ENCODE measurements at places on chromosomes 2 and 18. TPM values are rescaled to one million over a fixed set of nuclear protein-coding genes. Genes with fewer than 3 reads are reported as not detected.

Gene EPG5
- 31.4 TPM for polyA plus RNA-seq

Gene HS1BP3
- polyA plus RNA-seq, result 18.7 TPM

Gene ANKRD53
- 0.89 TPM for polyA plus RNA-seq

Gene SLC16A14
- polyA plus RNA-seq, result 6.5 TPM

Gene SLC5A7
- 0.53 TPM for polyA plus RNA-seq

Gene SCN1A
- polyA plus RNA-seq, result 0.37 TPM

Gene DLGAP1
- 4.7 TPM for polyA plus RNA-seq

Gene CENPO
- polyA plus RNA-seq, result 20.9 TPM

Gene CACNB4
- polyA plus RNA-seq, result 14.4 TPM

Gene TNFRSF11A
- polyA plus RNA-seq, result 2.8 TPM

Gene UGT1A8
- not detected for polyA plus RNA-seq

Gene DES
- polyA plus RNA-seq, result 6.0 TPM

DNA sequence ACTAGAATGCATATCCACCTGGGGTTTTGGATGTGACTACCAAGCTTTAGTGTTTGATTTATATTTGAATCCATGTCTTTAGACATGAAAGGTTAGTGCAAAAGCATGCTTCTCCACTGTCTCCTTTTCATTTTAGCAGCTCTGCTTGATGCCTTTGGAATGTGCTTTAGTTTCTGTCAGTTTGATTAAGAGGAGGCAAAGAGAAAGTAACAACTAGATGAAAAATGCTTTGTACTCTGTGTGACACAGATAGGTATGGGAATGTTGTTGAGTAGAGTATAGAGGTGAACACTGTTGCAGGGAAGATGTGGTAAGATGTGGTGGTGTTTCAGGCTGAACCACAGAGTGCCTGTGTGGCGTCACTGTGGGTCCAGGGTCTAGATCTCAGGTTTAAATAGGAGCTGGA, 19.8 kb downstream of the PIK3C3 start:
- no peak for DNase-seq

- no peak for DNase-seq
These were observed 294.3 kb upstream of the KCNH7 start for GRCh38 chr2:163132850-163133249.

DNA sequence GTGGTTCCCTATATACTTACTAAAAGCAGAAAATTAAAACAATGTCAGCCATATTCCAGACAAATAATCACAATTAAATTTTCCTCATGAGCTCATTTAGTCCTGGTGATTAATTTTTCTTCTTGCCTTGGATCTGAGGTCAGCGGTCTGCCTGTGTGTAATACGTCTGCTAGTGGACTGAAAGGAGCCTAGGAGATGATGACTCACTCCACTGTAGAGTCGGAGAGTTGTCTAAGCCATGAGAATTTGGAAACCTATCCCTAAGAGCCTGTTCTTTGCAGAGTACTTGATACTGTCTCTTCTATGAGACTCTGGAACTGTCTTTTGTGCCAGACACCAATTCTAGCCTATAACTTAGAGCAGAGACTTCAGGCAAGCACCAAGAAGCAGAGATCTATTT, 94.2 kb upstream of the RAB27B start:
- DNase-seq, result no peak

- no peak for DNase-seq
These were observed 15.8 kb downstream of the DNAJC27 start for GRCh38 chr2:24955921-24956320.

DNA sequence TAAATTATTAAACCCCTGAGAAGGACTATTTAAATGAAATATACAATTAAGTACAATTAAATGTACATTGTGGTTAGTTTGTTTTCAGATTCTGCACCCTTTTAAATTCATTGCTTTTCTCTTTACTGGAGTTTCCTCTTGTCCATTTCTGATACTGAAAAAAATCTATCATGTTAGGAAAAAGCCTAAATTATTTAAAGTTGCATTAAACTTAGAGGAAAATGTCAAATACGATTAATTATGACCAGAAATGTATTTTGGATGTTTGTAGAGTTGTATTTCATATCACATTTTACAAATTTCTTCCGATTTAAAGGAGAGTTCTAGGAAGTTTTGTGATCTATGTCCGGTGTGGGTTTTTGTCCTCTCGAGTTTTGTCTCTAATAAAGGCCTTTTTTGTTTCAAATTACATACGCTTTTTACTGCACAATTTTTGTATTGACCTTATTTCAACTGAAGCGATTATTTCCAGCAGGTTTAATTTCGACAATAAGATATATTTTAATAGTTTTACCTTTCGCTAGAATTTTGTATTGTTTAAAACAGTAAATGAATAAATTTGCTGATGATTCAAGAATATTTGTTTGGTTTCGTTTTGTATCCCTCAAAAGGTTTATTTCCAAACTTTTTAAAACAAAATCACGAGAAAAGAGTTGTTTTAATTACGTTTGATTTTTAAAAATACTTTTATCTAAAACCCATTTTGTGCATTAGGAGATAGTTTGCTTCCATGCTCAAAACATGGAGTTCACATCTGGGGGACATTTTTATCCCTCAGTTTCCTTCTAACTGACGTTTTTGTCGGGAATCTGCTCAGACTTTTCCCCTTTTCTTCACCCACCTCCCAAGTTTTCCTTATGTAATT, 3.3 kb upstream of the SATB2 start:
- DNase-seq, result no peak

DNA sequence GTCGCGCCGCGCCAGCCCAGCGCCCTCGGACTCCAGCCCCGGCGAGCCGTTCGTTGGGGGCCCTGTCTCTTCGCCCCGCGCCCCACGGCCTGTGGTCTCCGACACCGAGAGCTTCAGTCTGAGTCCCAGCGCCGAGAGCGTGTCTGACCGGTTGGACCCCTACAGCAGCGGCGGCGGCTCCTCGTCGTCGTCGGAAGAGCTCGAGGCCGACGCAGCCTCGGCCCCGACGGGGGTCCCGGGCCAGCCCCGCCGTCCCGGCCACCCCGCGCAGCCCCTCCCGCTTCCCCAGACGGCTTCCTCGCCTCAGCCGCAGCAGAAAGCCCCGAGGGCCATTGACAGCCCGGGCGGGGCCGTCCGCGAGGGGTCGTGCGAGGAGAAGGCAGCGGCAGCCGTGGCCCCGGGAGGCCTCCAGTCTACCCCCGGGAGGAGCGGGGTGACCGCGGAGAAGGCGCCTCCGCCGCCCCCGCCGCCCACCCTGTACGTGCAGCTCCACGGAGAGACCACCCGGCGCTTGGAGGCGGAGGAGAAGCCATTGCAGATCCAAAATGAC, 1.4 kb downstream of the PHLPP1 start:
- peak; percentile 48 for DNase-seq

GRCh38 chr2:10300997-10301940, 1.4 kb upstream of the HPCAL1 start:
- DNase-seq, result no peak

DNA sequence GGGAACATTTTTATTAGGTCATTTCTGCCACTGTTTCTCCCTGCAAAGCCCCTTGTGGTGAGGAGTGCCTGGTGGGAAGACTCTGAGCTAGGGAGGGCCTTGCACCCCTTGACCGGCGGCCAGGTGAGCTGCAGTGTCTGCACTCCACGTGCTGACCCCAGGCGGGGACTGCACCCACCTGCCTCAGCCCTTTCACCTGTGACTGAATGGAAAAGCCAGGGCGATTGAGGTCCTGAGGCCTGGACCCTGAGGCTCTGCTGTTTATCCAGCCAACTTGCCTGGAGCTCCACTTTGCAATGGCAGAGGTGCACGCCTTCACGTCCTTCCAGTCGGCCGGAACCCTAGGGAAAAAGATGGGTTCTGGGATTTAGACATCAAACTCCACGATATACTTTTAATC, 53.1 kb downstream of the TMEM18 start:
- DNase-seq, result no peak

GRCh38 chr2:129791712-129792111, 187.8 kb upstream of the RAB6C start:
- DNase-seq, result no peak

DNA sequence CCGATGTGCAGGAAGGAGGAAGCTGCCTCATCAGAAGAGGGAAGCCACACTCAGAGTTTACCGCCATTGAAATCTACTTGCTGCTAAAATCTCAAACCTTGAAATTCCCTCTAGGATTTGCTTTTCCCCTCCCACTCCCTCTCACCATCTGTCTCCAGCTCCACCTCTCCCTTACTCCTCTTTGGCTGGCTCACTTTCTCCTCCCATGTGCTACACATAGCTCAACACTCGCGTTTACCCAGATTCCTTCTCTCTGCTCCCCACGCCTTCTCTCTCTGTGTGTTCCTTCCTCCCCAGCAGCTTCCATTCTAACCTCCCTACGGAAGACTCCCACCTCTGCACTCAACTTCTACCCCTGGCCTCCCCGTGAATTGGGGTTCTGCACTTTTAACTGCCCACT, 143.1 kb downstream of the DNER start:
- DNase-seq, result no peak

DNA sequence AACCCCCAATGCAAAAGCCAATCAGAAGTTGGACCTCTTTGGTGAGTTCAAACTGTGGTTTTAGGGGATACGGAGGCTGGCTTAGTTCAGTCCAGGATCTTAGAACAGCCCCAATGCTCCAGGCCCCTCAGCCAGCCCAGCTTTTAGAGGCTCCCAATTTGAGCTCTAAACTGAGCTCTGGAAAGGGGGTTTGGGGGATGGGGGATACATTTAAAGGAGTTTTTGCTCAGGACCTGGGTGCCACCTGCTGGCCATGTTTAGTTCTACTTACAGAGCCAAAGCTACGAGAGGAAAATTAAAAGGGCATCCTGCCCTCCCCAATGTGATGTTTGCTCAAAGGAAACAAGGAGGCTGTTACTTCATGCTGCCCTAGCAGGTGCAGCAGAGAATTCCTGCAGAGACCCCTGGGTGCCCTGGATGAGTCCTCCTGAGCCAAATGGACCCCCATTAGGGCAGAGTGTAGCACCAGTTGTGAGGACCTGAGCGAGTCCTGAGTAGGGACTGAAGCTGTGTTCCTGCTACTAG, 15.9 kb upstream of the TMEM214 start:
- no peak for DNase-seq

- DNase-seq, result no peak
These were observed 37.4 kb downstream of the UBE2F start for GRCh38 chr2:238004077-238004830.

GRCh38 chr2:24986372-24986771, 14.6 kb upstream of the DNAJC27 start:
- no peak for DNase-seq

DNA sequence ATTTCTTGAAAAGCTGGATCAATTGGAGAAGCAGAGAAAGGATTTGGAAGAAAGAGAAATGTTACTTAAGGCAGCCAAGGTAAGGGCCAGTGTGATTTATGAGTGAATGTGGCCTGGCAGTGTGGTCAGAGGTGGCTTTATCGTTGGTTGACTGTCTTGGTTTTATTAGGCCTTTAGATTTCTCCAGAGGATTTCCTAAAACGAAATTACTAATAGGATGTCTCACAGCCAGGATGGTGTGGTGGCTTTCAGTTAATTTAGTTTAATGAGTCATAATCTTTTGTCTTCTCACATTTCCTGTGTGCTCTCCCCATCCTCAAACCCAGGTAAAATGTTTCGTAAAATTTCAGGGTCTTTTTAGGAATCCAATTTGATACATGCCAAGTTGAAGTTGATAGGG, 100.8 kb downstream of the TAF4B start:
- DNase-seq, result no peak

DNA sequence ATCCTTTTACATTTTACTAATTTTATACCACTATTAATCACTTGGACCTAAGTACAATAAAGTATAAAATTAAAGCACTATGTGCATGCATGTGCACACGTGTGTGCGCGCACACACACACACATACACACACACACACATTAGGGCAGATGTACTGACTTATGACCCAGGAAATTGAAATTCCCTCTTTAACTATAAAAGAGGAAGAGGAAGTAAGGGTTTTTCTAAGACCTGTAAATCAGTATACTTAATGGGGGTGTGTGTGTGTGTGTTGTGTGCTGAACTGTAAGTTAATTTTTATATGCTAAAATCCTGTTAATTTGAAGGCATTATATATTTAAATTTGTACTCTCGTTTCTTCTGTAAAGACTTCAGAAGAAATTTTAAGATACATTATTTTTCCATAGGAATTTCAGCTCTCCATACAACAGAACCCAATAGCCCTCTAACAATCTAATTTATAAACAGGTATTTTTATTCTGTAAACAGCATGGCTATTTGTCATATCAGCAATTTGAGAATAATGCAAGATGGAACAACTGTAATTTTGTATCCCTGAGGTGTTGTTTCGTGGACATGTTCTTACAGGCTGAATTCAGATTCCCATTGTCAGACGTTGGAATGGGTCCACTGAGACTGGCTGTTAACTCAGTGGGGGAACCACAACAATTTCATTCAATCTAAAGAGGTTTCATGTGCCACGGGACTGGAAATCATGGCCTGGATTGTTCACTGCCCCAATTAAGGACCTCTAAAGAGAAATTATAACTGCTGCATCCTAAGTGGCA, 90.9 kb downstream of the PLA2R1 start:
- no peak for DNase-seq

DNA sequence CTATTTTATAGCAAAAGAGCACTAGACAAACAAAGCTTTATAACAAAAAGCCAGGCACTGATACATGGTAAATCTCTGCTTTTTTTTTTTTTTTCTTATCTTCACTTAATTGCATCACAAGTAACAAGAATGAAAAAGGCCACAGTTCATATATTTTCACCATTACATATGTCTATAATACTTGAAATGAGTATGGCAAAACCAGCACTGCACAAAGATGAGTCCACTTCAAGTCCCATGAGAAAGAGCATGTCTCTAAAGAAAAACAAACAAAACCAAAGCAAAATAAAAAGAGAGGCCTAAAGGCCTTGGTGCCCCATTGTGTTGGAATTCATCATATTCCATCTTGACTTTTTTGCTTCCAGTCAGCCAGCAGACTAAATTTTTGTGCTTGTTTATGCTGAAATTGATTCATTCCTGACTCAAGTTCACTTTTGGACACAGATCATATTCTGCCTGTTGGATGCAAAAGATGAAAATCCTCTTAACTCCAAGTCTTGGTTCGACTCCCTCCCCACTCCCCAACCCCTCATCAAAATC, 264.9 kb upstream of the CCDC68 start:
- DNase-seq, result no peak
